ENCODE measurements at places on chromosomes 16 and 17.

DNA sequence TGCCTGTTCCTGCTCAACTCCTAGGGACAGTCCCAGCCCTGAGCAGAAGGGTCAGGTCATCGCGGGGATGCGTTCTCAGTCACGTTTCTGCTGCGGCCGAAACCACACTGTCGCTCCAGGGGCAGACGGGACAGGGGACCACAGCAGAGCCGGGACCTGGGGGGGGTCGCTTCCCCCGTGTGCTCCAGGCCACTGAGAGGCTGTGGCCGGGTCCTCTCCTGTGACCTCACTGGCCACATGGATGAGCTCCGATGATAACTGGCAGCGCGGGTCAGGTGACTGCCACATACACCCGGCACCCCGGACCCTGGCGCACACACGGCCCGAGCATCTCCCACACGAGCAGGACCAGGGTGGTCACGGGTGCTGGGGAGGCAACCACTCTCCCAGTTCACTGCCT, 12.8 kb downstream of the GNPTG start:
- DNase-seq: no peak

DNA sequence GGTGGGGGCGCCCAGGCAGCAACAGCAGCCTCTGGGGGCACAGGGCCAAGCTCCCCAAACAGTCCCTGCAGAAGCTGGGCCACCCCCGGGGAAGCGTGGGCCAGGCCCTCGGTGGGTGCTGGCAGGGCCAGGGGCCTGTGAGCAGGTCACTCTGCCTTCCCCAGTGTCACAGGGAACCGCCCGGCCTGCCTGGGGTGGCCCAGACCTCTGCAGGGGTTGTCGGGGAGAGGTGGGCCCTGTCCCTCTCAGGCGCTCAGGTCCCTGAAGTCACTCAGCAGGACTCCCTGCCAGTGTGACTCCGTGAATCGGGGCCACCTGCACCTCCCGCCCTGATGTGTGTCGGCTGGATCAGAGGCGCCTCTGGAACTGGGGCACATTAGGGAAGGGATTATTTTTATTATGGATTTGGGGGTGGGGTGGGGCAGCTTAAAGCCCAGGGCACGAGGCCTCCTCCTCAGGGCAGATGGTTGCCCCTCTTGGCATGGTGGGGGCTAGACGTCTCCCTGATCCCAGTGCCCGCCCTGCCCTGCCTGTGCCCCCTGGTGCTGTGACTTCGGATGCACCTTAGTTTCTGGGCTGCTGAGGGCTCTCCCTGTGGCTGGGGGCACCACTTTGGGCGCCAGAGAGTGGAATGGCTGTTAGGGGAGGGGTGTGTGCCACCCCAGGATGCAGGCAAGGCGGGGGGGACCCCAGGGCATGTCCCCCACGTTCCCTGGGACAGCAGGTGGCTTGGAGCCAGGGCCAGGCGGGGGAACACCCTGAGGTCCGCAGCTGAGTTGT, 1.2 kb upstream of the GNG13 start:
- no peak for DNase-seq

- DNase-seq: no peak
Measured at GRCh38 chr17:59434429-59434828, 103.0 kb downstream of the YPEL2 start.

- DNase-seq: no peak
Measured at GRCh38 chr17:72631949-72632684, 460.4 kb downstream of the SLC39A11 start.

DNA sequence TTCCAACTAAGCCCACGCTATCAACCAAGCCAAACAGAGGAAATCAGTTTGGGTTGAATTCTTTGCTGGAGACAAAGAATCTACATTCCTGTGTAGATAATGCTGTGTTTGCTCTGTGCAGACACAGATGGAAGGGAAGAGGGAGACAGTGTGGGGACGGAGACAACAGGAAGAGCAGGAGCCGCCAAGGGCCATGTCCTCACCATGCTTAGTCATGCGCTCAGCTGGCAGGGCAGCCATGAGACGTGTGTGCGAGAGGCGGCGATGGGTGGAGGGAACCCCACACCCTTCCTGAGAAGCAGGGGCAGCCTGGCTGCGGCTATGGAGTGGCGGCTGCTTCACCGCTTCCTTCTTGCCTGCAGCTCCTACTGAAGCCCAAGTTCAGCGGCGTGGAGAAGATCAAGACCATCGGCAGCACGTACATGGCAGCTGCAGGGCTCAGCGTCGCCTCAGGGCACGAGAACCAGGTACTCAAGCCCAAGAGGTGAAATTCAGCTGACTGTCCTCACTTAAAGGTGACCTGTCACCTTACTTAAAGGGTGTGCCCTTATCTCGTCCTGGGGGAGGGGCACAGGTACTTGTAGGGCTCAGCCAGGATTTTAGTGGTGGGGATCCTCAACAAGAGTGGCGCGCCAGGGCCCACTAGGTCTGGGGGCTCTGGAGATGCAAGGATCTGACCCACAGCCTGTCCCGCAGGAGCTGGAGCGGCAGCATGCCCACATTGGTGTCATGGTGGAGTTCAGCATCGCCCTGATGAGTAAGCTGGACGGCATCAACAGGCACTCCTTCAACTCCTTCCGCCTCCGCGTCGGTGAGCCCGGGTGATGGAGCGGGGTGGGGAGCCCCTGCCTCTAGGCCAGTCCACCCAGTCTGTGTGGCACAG, 47.5 kb downstream of the ADCY7 start:
- DNase-seq: no peak

GRCh38 chr17:42924891-42925290, 24.3 kb downstream of the G6PC1 start:
- no peak for DNase-seq

GRCh38 chr16:53864819-53865493, 161.0 kb downstream of the FTO start:
- DNase-seq: no peak

DNA sequence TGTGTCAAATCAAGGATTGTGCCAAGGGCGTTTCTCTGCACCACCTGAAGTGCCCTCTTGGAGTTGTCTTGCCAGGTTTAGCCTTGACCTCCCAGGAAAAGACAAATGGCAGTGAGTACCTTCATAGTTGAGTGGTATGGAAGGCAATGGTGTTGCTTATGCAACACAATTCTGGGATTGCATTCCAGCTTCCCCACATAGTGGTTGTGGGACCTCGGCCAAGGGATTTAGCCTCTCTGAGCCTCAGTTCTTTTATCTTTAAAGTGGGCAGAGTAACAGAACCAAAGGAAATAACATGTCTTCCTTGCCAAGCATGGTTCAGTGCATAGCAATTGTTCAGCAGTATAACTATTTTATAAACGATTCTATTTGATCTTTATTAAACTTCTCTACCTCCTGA, 49.4 kb downstream of the CCDC42 start:
- DNase-seq: no peak

DNA sequence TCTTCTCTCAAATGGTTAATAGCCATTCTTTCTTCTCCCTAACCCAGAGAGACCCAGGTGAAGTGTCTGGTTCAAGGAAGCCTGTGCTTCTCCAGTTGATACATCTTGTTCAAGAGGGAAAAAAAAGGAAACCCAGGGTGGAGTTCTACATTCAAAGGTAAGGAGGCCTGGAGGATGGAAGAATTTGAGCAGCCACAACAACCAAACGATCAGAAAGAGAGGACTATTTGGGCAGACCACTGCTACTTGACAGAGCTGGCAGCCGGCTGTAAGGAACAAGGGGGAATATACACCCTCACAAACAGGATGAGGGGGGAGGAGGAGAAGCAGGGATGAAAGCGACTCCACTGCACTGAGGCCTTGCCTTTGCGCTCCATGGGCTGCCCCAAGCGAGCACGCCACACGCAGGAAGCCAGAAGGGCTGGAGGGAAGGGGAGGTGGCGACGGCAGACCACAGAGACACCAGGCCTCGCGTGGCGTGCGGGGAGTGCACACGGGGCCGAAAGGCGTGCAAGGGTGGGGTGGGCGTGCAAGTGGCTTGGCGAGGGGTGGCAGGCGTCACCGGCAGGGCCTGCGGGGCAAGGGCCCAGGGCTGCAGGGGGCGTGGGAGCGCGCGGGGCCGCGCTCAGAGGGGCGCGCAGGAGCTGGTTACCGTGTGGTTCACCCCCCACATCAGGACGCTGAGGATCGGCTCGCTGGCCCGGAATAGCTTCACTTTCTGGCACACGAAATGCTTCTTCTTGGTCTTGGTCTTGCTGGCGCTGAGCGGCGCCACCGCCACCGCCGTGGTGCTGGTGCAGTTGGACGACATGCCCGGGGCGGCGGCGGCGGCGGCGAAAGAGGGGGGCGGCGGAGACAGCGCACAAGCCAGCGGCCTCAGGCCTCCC, 499 bp downstream of the PIP4K2B start:
- DNase-seq: no peak

- DNase-seq: no peak
Measured at GRCh38 chr16:55655381-55655896, 349 bp upstream of the SLC6A2 start.

DNA sequence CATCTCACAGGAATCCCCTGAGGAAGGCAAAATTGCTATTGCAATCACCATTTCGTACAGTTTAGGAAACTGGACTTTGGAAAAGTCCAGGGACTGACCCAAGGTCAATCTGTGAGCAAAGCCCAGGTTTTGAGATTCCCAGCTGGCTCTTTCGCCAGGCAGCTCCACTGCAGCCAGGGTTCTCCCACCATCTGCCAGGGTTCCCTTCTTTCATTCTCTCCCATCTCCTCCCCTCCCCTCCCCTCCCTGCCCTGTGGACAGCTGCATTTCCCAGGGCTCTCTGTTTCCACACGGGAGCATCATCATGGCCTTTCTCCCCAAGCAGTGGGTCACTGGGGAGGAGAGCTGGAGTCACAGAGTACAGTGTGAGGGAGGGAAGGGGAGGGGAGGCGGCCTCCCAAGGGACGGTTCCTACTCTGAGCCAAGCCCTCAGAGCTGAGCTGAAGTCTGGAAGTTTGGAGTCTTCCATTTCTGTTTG, 11.9 kb upstream of the GSDMA start:
- DNase-seq: no peak

DNA sequence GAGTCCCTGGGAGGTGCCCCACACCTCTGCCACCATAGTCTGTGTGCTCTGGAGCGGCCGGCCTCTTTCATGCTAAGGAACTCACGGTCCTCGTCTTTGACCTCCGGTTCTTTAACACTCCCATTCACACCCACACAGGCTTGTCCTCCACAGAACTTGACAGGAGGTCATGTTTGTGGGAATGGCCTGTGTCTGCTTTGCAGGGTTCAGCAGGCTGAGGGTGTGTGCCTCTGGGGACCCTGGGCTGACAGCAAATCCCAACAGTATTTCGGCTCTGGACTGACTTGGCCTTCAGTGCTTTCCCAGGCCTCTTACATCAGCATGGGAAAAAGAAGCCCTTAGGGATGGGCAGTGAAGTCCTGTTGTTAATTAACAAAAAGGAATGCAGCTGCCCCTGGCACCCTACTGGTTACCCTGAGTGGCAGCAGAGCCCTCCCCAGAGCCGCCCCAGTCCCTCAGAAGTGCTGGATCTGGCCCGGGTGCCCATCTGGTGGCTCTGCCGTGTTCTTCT, 35.4 kb upstream of the ADORA2B start:
- no peak for DNase-seq

DNA sequence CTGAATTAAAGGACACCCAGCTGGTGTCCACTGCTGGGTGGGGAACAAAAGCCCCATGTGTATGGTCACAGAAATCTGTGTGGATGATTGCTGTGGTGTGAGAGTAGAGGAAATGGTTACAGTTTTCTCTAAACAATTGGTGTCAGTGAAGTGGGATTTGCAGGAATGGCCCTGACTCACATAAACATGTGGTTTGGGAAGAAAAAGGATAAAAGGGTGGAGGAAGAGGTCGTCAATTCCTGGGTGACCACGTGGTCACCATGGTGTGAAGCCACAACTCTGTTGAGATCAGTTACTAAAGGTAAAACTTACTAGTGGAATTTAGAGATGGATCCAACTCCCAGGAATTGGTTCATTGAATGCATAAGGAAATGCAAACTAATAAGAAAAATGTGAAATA, 3.6 kb upstream of the TUBG2 start:
- DNase-seq: no peak

DNA sequence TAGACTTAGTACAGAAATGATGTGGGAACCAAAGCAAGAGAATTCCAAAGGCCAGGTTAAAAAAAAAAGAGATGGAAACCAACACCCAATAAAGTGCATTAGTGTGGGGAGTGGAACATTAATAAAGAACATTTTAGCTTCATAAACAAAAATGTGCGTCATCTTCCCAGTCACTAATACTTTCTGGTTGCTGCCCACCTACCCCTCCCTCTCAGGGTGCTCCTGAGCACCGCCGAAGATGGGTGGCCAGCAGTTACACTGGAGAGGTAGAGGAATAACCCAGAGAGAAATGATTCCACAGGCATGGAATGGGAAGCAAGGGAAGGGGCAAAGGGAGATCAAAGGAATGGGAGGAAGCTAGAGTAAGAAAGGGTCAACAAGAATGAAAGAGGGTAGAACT, 6.0 kb upstream of the CHD3 start:
- DNase-seq: no peak

DNA sequence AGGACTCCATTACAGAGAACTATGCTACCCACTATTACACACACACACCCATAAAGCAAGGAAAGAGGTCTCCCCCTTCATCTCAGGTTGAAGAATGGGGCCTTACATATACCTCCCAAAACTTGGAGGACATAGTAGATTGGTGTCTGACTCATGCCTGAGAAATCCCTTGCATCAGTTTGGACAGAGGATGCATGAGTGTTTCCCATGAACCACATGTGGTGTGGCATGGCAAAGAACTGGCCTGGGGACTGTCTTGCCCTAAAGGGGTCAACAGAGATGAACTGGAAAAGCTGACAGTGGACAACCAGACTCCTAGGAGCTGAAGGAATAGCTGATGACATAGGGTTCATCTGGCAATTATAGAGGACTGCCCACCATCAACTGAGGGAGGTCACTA, 54.0 kb downstream of the DYNLRB2 start:
- no peak for DNase-seq

GRCh38 chr16:79843631-79844043, 243.1 kb upstream of the MAF start:
- DNase-seq: no peak

GRCh38 chr16:81590714-81591544, 146.3 kb downstream of the CMIP start:
- no peak for DNase-seq

DNA sequence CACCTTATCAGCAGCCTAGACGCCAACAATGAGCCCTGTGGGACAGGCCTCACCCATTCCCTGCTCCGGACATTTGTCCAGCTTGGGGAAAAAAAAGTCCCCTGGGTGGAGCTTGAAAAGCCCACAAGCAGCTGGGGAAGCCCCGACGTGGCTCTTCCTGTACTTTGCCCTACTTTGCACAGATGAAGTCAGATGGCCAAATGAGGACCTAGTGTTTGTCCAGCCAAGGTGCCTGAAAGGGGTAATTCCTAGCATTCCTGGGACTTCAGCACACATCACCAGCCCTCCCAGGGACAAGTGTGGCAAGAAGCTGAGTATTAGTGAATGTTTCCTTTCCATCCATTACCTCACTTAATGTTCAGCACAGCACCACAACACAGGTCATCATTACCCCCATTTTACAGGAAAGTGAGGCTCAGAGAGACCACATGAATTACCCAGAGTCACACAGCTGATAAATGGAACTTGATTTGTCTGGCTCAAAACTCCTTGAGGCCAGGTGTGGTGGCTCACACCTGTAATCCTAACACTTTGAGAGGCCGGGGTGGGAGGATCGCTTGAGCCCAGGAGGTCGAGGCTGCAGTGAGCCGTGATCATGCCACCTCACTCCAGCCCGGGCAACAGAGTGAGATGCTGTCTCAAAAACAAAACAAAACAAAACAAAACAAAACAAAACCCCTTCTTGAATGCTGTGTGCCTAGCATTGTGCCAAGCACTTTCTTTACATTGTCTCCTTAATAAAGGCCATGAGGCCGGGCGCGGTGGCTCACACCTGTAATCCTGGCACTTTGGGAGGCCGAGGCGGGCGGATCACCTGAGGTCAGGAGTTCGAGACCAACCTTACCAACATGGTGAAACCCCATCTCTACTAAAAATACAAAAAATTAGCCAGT, 19.9 kb upstream of the PLLP start:
- no peak for DNase-seq

All from stimulated activated CD8-positive, alpha-beta memory T cell treated with anti-CD3 and anti-CD28 coated beads, Interleukin-4, amount 100 ng/mL, for 4 hours (primary cell).